ENCODE measurements at places on chromosomes 7 and 10.

GRCh38 chr7:37393476-37393875 lies 55.2 kb downstream of the ELMO1 start:
- no peak for DNase-seq

DNA sequence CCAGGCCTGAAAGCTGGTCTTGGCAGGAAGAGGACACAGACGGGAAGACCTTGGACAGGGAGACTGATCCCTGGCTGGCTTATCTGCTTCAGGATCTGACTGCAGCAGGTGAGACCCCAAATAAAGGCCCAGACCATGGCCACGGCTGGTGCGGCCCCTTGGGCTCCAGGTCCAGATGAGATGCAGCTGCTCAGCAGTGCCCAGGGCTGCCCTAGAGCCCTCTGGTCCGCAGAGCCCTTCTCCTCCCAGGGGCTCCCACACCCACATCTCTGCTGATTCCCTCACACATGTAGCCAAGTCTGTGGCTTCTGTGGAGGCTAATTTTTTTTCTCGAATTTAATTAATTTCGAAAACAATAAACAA lies 46.3 kb downstream of the VIPR2 start:
- DNase-seq: no peak

DNA sequence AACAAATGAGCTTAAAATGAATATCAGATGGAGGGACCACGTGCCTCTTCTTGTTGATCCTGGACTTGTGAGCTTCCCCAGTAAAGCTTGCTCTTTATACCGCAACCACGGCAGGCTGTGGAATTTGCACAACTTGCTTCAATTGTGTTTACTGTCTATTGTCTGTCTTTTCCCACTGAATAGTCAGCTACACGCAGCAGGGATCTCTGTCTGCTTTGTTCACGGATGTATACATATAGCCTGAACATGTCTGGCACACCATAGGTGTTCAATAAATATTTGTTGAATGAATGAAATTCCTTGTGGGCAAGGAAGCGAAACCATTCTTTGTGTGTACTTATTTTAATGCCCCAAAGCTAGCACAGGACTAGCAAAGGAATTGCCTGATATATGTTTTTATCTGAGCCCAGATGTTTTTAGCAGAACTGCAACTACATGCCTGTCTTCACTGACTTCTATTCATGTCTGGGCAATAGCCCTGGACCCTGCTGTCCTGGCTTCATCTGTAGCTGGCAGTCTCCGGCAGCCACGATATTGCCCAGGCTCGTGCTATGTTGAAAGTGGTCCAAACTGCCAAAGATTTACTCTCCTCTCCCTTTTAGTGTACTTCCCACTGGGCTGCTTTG lies 29.9 kb upstream of the IFRD1 start:
- no peak for DNase-seq

- no peak for DNase-seq
Measured at GRCh38 chr10:101429423-101429822, 75.5 kb downstream of the BTRC start.

GRCh38 chr10:129839285-129840195 lies 124.5 kb downstream of the EBF3 start:
- no peak for DNase-seq

GRCh38 chr7:41038211-41038610 lies 664.7 kb downstream of the INHBA start:
- no peak for DNase-seq

GRCh38 chr7:30912021-30912730 lies 523 bp downstream of the AQP1 start:
- no peak for DNase-seq

DNA sequence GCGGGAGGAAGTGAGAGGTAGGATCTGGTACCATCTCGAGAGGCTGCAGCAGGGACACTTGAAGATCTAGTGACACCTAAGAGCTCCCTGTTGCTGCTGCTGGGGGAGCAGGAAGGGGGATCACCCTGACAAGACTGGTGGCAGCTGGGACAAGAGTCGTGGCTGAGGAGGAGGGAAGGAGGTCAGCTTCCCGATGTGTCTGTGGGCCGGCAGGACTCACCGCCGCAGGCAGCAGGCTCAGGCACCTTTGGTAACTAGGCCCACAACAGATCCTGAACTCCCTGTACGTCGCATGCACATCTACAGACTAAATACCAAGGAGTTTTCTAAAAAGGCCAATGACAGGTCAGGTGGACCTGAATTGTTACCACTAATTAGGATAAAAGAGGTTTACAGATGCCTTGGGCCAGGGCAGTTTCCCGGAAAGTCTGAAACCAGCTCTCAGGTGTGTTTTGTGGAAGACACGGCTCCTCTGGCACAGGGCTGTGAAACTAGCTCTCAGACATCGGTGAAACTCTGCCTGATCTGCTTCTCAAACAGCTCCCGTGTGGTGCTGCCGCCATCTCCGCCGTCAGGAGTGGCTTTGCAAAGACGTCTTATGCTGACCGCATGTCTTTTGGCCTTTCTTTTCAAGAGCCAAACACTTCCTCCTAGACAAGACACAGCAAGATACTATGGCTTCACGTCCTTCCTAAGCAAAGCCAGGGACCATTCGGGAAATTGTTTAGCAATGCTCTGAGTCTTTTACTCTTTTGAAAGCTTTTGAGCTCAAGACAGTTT lies 609.7 kb downstream of the PTPRN2 start:
- no peak for DNase-seq

GRCh38 chr7:16975712-16976111 lies 93.9 kb upstream of the AGR3 start:
- DNase-seq: no peak

DNA sequence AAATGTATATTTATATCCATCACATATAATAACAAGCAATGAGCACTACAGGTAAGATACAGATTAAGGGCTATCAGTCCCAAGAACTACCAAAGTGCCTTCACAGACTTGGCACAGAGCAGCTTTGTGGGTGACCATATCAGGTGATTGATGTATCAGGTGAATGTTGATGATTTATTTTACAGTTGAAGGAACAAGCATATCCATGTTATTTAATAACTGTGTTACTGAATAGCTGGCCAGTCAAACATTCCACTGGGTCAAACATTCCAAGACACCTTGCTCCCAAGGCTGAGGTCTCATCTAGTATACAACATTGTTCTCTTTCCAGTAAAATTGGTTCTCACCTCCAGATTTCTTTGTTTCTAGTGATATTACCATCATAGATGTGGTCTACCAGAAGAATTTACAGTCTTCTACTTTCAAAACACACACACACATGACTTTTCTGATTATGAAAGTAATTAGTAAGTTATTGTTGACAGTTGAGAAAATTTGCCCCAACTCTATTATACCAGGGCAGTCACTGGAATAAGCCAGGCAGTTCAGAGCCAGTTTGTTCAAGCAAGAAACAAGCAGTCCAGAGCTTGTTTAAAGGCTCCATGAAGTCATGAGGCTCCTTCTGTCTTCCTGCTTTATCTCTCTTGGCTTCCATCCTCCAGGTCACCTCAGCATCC lies 68.2 kb downstream of the ELAPOR2 start:
- DNase-seq: no peak

DNA sequence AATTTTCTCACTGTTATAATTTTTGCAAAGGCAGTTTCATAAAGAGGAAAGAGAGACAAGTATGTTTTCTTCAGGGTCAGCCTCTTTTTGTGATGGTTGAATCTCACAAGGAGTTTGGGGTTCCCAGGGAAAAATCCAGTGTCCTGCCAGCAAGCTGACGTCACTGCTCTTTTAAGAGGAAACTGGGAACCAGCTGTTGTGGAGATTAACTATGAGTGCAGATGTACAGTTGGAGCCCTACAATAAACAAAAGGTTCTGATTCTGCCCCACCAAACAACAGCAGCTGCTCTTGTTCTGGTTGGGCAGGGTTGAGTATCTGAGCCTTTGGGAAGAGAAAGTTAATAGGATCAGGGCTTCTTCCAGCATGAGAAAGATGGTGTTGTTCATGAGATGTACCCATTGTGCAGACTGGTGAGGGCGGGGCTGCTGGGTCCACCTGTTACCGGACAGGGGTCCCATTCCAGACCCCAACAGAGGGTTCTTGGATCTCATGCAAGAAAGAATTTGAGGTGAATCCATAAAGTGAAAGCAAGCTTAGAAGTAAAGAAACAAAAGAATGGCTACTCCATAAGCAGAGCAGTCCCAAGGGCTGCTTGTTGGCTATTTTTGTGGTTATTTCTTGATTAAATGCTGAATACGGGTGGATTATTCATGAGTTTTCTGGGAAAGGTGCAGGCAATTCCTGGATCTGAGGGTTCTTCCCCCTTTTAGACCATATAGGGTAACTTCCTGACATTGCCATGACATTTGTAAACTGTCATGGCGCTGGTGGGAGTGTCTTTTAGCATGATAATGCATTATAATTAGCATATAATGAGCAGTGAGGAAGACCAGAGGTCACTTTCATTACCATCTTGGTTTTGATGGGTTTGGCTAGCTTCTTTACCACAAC lies 12.5 kb downstream of the PRF1 start:
- peak; percentile 89 for DNase-seq

DNA sequence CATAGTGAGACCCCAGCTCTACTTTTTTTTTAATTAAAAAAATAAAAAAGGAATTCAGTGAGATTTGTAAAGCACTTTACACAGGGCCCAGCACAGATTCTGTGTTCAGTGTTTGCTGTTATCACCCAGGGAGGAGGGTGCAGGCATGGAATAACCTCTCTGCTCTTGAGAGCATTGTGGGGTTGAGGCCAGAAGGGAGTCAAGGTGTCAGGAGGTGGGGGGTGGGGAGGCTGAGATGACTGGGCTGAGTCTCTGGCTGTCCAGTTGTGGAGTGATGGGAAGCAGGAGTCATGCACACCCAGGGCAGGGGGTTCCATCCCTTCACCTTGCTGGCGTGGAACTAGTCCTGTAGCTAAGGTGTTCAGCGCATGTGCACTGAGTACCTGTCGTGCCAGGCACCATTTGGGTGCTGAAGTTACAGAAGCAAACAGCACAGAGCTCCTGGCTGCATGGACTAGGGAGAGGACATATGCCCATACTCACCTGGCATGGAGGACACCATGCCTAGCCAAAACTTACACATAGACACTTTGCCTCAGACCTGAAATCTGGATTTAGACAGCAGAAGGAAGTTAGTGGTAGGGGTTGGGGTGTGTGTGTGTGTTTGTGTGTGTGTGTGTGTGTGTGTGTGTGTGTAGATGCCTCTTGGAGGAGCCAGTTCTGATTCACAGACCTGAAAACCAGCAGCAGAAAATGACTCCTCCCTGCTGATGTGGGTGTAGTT lies 69.2 kb upstream of the LRRC4 start:
- DNase-seq: no peak

DNA sequence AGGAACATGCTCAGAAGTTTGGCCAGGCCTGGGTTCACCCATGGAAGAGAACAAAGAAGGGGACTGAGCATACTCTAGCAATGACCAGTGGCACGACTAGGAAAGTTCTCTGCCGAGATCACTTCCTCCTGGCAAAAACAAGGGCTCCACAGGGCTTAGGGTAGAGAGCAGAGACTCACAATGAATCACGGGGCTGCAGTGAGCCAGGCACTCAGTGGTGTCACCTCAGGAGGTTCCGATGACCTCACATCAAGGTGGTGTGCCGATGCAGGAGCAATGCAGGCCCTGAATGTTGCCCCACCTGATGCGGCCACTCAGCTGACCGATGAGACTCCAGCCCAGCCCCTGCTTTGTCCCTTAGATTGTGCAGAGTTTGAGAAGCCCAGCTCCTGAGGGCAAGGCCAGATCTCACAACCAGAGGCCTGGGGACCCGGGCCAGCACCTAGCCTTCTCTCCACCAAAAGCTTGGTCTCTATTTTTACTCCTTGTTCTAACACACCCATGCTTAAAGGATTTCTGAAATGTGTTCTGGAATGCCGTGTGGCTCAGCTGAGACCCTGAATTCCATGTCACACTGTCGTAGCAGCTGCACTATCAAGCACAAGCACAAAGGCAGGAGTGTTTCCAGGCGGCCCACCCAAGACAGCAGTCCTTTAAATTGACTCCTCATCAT lies 60.9 kb downstream of the COBL start:
- DNase-seq: no peak

DNA sequence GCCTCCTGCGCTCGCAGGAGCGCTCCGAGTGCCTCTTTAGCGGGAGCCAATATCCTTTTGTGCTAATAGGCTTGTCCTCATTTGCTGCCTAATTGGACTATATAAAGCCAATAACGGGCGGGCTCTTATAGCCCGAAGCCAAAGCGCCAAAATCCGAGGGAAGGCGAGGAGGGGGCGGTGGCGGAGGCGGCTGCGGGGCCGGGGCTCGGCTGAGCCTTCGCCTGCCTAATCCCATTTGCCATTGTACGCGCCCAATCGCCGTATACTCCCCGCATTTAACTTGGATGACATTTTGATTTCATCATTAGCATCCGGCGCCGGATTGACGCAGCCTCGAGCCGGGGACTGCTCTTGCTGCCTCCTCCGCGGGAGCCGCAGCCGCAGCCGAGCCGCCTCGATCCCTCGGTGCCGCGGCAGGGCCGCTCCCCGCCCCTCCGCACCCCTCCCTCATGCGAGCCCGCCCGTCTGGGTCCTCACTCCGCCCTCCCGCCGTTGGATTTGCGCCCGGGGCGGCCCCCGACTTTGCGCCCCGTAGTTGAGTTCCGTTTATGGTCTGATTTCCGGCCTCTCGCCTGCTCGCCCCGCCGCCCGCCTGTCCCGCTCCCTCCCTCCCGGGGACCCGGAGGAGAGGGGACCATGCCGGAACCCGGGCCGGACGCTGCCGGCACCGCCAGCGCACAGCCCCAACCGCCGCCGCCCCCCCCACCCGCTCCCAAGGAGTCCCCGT lies at the start of gene HMX3:
Gene HMX3, plus strand, starts transcription at position 556 of the 727 bp plus-strand sequence. Its CDS starts 81 bp downstream, at position 637.
- peak; percentile 98 for DNase-seq

- DNase-seq: peak; percentile 51
Measured at GRCh38 chr7:78020874-78021249, 222.3 kb downstream of the PHTF2 start.

DNA sequence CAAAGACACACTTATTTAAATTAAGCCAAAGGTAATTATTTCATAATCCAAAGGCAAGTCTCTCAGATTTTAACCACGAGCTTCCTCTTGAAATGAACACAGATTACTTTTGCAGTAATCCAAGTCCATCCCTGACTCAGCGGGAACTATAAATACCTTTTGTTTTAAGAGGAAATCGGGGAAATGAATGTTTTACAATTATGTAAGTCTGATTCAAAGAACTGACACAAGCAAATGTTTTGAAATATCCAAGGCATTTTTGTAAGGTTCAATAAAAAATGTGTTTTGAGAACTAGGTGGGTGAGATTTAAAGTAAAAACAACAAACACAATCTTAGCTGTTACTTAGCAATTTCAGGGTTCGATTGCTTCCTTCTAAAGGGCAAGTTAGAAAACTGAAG lies 179.8 kb upstream of the ASAH2 start:
- no peak for DNase-seq

- no peak for DNase-seq
Measured at GRCh38 chr10:107010531-107010930, 154.0 kb downstream of the SORCS1 start.
